ENCODE measurements at places on chromosomes 12 and 14. TPM values are rescaled to one million over a fixed set of nuclear protein-coding genes. Genes with fewer than 3 reads are reported as not detected.

DNA sequence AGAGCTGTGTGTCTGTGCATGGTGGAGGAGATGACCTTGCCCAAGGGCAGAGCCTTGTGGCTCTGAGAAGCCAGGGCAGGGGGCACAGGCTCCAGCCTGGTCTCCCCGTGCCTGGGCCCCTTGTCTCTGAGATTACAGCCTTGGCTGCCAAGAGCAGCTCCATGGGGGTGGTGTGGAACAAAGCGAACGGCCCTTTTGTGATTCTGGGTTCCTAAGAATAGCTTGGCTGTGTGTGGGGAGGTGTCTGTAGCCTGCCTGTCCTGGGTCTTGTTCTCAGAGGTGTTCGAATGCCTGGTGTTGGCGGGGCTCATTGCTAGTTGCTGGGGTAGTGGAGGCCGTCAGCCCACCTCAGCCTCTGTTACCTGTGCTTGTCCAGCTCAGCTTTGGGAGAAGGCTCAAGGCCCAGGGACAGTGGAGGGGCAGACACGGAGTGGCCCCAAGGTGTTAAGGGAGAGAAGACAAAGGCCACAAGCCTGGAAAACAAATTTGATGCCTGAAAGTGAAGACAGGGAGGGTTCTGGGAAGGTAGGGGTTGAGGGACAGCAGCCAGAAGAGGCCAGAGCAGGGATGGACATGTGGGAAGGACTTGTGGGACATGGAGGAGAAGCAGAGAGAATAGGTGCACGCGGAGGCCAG is 7.4 kb upstream of the MYH7 start:
- H3K27me3 ChIP-seq = peaks cover 10% of the 10 kb centered on the region
- DNase-seq = no peak
- no peak overlapping the region for H3K27ac ChIP-seq
- H3K36me3 ChIP-seq = no peaks in the 10 kb centered on the region
- no peak overlapping the region for H3K4me3 ChIP-seq

- DNase-seq = no peak
- no peak overlapping the region for H3K27ac ChIP-seq
- H3K4me3 ChIP-seq = no peak overlapping the region
- 0 out of 2 replicates have a peak, but pooled peaks cover 7% of the 10 kb centered on the region for H3K4me1 ChIP-seq
Observed at GRCh38 chr12:111997300-111997699, 15.7 kb downstream of the TMEM116 start.

DNA sequence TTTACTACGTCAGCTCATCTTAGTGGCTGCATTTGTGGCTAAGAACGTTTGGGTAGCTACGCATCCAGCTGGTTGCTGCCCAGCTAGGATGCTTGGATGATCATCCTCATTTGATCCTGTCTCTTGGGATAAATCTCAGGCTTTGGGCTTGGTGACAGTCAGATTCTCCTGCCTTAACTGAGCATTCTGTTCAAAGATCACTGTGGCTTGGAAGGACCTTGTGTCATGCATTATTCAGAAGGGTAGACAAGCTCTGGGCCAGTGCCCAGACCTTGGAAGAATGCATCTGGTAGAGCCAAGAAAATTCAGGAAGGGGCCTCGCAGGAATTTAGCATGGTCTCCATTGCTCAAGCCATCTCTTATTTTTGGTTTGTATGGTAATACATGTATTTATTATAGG is 188.4 kb downstream of the NRXN3 start:
- no peak for DNase-seq
- no peak overlapping the region for H3K27ac ChIP-seq
- no peaks in the 10 kb centered on the region for H3K36me3 ChIP-seq

The VASH1 gene
- total RNA-seq = 2.6 TPM

- no peaks in the 10 kb centered on the region for H3K27me3 ChIP-seq
- H3K4me3 ChIP-seq = no peak overlapping the region
- no peaks in the 10 kb centered on the region for H3K36me3 ChIP-seq
- H3K4me1 ChIP-seq = peaks cover 9% of the 10 kb centered on the region
- DNase-seq = no peak
Observed at GRCh38 chr14:22997676-22998323, 12.1 kb downstream of the C14orf93 start.

GRCh38 chr12:75271576-75271975 is 58.5 kb downstream of the CAPS2 start:
- no peaks in the 10 kb centered on the region for H3K36me3 ChIP-seq
- H3K27me3 ChIP-seq = no peaks in the 10 kb centered on the region
- H3K4me1 ChIP-seq = no peaks in the 10 kb centered on the region
- no peak overlapping the region for H3K27ac ChIP-seq
- no peak overlapping the region for H3K4me3 ChIP-seq

The HOXC12 gene
- total RNA-seq = not detected

GRCh38 chr14:63180011-63180410 is 24.2 kb upstream of the RHOJ start:
- H3K27ac ChIP-seq = peak overlapping the region; percentile 63
- no peaks in the 10 kb centered on the region for H3K27me3 ChIP-seq
- no peak overlapping the region for H3K4me3 ChIP-seq
- peaks cover 19% of the 10 kb centered on the region for H3K4me1 ChIP-seq
- DNase-seq = peak; percentile 37
- no peaks in the 10 kb centered on the region for H3K36me3 ChIP-seq

- H3K27ac ChIP-seq = no peak overlapping the region
- H3K27me3 ChIP-seq = no peaks in the 10 kb centered on the region
- peaks cover 48% of the 10 kb centered on the region for H3K4me1 ChIP-seq
- no peak overlapping the region for H3K4me3 ChIP-seq
- DNase-seq = no peak
Observed at GRCh38 chr12:84072961-84073360, 839.6 kb downstream of the SLC6A15 start.

Measured in GM23248 (cell line).